Urothelium cell line (cell line): ENCODE measurements at places on chromosomes 3 and 15.

- no peak for DNase-seq
Measured at GRCh38 chr3:57268416-57268815, 24.1 kb downstream of the ASB14 start.

DNA sequence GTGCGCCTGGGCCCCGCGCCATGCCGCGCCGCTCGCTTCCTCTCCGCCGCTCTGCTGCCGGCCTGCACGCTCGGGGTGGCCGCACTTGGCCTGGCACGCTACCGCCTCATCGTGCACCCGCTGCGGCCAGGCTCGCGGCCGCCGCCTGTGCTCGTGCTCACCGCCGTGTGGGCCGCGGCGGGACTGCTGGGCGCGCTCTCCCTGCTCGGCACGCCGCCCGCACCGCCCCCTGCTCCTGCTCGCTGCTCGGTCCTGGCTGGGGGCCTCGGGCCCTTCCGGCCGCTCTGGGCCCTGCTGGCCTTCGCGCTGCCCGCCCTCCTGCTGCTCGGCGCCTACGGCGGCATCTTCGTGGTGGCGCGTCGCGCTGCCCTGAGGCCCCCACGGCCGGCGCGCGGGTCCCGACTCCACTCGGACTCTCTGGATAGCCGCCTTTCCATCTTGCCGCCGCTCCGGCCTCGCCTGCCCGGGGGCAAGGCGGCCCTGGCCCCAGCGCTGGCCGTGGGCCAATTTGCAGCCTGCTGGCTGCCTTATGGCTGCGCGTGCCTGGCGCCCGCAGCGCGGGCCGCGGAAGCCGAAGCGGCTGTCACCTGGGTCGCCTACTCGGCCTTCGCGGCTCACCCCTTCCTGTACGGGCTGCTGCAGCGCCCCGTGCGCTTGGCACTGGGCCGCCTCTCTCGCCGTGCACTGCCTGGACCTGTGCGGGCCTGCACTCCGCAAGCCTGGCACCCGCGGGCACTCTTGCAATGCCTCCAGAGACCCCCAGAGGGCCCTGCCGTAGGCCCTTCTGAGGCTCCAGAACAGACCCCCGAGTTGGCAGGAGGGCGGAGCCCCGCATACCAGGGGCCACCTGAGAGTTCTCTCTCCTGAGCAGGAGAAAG lies 951 bp downstream of the GPR62 start:
- no peak for DNase-seq

DNA sequence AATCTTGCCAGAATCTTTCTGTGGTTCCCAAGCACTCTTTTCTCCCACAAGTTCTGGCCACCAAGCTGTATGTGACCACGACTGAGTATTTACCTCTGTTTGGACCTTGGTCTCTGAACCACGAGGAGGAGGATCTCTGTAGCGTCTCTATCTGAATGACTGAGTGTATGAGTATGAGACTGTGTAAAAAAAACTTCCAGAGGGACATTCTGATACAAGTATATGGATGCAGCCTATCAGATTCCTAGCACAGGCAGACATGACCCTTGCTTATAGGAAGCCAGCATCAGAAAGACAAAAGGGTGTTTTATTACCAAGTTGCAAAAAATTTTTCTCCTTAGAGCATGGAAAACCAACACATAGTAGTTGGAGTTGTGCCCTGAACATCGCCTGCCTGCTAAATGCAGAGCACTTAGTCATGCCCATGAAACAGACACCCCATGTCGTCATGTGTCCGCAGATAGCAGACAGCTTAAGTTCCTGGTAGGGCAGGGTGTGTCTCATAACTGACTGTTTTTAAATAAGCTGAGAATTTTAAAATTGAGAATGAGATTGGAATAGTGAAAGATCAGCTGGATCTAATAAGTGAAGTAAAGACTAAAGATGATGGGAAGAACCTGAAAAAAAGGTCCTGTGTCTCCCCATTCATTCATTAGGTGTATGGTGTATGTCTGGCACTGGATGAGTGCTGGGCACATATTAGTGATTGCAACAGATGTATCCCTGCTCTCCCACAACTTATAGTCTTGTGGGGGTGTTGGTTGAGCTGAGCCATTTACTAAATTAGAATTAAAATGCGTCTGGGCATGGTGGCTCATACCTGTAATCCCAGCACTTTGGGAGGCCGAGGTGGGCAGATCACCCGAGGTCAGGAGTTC lies 30.9 kb downstream of the DAG1 start:
- peak; percentile 80 for DNase-seq

GRCh38 chr3:174220775-174221554 lies 638.2 kb upstream of the NAALADL2 start:
- DNase-seq = no peak

DNA sequence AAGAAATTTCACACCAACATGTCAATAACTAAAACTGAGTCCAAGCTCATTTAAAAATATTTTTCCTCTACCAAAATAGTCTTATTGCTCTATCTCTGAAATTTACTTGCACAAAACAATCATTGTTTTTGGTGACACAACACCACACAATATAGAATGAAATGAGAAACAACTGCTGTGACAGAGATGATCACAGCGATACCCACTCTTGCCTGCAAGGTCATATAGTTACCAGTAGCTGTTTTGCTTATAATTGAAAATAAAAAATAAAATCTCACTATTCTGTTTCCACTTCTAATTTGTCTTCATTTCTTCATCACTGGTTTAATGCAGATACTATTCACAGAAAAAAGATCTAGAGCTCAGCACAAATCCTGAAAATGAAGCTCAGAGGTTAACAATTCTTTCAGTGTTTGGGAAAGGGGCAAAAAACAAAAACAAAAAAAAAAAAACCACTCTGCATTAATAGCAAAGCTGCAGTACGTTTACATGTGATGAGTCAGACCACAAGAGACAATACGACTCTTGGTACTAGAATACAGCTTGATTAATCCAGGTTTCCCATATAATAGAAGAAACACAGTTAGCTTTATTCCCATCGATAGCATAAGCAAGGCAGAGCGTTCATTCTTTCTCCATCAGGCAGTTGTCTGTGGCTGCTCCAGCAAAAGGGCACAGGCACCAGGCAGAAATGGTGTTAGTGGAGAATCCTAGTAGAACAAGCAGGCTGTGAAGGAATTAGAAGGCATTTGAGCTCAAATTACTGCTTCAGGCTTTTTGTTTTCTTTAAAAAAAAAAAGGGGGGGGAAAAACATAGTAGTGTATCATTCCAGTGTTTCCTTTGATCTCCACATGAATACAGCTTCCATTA lies 773 bp downstream of the ANKRD28 start:
- DNase-seq = peak; percentile 26

DNA sequence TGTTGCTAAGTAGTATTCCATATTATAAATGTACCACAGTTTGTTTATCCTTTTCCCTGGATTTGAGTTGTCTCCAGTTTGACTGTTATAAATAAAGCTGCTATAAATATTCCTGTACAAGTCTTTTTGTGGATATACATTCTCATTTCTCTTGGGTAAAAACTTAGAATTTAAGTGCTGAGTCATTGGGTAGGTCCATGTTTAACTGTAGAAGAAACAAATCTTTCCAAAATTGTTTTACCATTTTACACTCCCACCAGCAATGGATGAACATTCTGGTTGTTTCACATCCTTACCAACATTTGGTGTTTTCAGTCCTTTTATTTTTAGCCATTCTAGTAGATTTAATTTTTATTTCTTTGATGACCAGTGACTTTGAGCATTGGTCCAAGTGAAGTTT lies 74.0 kb upstream of the TNFAIP8L3 start:
- DNase-seq = no peak

DNA sequence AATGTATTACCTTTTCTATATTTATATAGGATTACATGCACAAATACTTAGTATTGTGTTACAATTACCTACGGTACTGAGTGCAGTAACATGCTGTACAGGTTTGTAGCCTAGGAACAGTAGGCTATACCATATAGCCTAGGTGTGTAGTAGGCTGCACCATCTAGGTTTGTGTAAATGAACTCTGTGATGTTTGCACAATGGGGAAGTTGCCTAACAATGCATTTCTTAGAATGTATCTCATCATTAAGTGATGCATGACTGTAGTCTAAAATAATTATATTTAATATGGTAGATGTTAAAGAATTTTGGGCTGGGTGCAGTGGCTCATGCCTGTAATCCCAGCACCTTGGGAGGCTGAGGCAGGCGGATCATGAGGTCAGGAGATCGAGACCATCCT lies 281.0 kb downstream of the KLF13 start:
- DNase-seq = no peak

DNA sequence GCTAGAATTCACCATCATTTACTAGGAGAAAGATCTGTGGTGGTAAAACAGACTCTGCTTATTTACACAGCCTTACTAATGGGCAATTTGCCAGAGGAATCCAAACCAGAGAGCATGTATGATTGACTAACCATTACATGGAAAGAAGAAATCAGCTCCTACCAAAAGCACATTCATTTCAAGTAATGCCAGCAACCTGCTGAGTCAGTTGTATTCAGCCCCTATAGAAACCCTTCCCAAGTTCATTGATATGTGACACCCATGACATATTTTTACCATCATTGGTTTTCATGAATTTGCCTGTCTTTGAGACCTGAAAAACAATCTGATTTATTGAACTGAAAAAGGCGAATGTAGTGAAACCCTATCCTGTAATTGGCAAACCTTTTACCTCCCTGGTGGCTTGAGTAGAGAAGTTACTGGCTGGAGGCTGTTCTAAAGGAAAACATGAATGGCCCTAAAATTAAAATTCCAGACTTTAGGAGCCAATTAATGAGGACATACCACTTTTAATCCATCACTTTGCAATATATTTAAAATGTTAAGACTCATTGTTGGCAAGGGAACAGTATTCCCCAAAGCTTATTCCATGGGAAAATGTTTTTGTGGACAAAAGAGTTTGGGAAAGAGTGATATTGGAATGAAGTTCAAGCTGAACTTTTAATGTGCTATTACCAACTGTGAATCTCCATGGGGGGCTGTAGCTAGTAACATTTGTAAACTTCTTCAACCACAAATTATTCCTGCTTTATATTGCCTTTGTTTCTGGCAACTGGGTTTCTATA lies 542.9 kb downstream of the FHIT start:
- DNase-seq = no peak

GRCh38 chr15:97598353-97598798 lies 362.1 kb upstream of the ARRDC4 start:
- DNase-seq = no peak

DNA sequence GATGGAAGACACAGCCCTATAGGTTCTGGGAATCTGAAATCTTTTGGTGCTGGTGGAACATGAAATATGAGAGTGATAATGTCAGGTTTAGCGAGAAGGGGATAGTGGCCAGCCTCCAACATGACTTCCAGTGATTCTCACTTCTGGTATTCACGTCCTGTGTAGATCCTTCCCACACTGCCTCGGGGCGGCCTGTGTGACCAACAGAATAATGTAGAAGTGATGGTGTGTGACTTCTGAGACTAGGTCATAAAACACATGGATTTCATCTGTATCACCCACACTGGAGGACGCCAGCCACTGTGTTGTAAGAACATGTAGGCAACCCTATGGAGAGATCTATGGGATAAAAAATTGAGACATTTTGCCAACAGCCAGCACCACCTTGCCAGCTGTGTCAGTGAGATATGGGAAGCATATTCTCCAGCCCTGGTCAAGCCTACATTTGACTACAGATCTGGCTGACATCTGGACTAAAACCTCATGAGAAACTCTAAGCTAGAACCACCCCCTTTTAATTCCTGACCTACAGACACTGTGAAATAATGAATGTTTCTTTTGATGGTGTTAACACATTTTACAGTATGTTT lies 25.5 kb upstream of the NUDT16 start:
- DNase-seq = no peak

- DNase-seq = no peak
Measured at GRCh38 chr3:100288288-100288894, 27.6 kb downstream of the TBC1D23 start.

- DNase-seq = no peak
Measured at GRCh38 chr3:100665230-100665629, 44.1 kb upstream of the TFG start.

- DNase-seq = no peak
Measured at GRCh38 chr3:36852071-36852470, 87.7 kb upstream of the DCLK3 start.
